Kidney (tissue), 22 donors: ENCODE measurements at places on chromosomes 6 and 20.

GRCh38 chr6:142376800-142377496 lies 75.1 kb downstream of the ADGRG6 start:
- peak; percentile 31 for DNase-seq

GRCh38 chr20:63748934-63749270 lies 9.3 kb downstream of the SLC2A4RG start:
- DNase-seq: no peak

GRCh38 chr6:152503546-152503945 lies 133.6 kb downstream of the SYNE1 start:
- no peak for DNase-seq

GRCh38 chr20:25049261-25050060 lies 8.5 kb downstream of the ACSS1 start:
- no peak for DNase-seq

GRCh38 chr20:59094576-59094975 lies 52.0 kb upstream of the PRELID3B start:
- DNase-seq: no peak

- peak; percentile 85 for DNase-seq
Measured at GRCh38 chr6:46491201-46491627, at the start of gene RCAN2. Gene RCAN2 (minus strand): TSS chr6:46491449.

DNA sequence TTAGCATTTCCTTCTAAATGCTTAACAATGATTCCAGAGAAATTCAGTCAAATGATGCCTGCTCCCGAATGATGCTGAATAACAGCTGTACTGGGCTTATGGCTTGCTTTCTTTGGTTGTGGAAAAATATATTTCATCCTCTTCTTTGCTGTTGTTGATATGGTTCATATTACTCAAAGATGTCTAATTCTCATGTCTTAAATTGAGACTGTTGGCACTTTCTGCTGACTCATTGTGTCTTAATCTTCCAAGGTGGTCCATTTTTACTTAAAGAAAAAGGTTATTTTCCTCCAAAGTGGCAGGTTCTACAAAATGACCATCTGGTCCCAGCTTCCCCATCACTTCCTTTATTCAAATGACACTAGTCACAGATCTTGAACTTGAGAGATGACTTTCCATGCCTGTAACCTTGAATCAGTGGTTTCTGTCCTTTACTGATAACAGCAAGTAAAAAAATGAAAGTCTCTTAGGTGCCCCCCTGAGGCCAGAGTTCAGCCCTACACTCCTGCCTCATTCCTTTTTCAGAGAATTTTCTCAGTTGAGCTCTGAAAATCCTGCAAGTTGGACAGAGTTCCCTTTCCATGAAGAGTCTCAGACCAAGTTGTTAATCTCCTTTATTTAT lies 6.9 kb downstream of the SNAP25 start:
- peak; percentile 3 for DNase-seq

DNA sequence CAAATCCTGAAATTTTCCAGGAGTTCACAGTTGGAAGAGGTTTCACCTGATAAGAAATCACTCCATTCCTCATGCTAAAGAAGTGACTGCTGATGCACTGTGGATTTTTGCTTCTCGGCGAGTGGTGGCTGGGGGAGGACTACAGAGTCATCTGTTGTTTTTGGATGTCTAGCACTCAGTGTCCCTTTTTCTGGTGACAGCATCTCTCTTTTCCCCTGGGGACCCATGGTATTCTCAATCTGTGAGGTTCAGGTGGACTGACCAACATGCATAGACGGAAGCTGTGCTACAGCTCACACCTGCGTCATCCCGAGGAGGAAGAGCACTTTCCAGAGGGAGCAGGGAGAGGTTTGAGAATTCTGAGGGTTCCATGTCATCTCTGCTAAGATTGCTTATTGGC lies 42.7 kb upstream of the ZNF831 start:
- no peak for DNase-seq

DNA sequence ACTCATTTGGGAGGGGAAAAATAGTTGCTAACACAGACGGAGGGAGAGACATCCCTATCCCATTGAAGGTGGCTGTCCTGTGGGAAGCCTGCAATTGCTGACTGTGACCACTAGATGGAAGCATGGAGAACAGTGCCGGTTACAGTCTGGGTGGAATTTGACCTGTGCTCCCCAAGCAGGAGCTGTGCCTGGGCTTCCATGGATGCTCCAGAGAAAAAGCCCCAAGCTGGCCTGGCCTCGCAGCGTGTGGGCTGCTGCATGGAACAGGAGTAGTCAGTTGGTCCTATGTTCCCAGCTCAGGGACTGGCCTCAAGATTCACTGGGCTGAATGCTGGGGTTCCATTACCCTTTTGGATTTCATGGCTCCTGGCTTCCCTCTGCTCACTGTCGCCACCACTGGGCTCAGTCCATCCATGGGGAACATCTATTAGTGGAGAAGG lies 116.3 kb upstream of the CHD6 start:
- peak; percentile 50 for DNase-seq

DNA sequence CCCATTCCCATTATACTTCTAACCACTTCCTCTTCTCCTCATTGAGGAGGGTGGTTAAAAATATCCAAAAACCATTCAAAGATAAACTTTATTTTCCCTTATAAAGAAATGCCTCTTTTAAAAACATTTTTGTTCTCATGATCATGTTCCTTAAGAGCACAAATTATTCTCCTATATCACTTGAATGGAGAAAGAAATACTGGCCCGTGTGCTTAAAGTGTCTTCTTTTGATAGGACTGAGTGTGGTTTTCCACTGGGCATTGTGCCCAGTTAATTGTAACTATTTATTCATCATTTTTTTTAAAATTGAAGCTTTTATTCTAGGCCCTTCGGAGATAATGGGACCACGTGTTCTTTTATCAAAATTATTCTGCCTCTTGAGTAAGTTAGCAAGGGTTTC lies 871.5 kb downstream of the QKI start:
- DNase-seq: no peak

- no peak for DNase-seq
Measured at GRCh38 chr6:14283600-14284235, 166.1 kb downstream of the CD83 start.

DNA sequence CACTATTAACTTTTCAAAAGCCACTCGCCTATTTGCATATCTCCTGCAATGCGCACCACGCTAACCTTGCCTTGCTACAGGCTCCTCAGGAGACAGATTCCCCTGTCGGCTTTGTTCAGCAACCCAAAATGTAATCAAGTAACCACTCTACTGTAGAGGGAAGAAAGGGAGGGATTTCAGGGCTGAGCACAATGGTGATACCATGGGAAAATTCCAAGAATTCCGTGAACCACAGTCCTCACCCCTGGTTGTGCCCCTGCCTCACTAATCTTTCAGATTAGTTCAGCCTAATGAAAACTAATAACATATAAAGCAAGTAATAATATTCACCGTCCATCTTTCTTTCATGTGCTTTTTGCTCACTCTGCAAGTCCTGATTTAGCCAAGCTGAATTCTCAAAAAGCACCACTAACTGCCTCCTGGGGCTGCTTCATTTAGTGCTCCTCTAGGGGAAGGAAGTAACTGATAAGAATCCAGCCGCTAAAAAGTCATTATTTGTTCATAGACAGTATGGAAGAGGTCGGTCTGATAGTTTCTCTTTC lies 6.6 kb downstream of the CITED2 start:
- DNase-seq: no peak

DNA sequence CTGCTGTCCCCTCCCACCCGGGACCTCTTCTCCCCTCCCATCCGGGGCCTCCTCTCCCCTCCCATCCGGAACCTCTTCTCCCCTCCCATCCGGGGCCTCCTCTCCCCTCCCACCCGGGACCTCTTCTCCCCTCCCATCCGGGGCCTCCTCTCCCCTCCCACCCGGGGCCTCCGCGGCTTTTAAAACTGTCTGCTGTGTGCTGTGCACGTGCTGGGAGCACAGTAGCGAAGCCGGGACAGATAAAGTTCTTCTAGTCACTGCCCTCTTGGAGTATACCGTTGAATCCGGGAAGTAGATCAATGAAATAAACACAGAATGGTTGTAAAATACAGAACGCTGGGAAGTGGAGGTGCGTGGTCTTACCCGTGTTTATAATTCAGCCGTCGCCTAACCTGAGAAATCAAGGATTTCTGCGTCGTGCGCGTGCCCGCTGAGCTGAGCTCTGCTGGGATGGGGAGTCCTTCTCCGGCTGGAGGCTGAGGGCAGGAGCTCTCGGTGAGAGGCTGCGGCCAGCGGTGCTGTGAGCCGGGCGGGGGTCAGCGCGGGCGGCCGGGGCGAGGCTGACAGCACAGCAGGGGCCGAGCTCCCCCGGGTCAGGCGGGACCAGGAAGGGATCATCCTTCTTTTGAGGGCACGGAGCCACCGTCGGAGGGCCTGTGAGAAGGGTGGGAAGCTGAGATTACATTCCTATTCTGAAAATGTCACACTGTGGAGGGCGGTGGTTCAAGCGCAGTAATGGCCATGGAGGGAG lies 19.6 kb upstream of the KIF25 start:
- no peak for DNase-seq

- DNase-seq: no peak
Measured at GRCh38 chr20:20525756-20526155, 157.9 kb downstream of the INSM1 start.

GRCh38 chr6:67908379-67908778 lies 726.7 kb upstream of the ADGRB3 start:
- no peak for DNase-seq

GRCh38 chr6:111011360-111012142 lies 29.7 kb downstream of the RPF2 start:
- no peak for DNase-seq

DNA sequence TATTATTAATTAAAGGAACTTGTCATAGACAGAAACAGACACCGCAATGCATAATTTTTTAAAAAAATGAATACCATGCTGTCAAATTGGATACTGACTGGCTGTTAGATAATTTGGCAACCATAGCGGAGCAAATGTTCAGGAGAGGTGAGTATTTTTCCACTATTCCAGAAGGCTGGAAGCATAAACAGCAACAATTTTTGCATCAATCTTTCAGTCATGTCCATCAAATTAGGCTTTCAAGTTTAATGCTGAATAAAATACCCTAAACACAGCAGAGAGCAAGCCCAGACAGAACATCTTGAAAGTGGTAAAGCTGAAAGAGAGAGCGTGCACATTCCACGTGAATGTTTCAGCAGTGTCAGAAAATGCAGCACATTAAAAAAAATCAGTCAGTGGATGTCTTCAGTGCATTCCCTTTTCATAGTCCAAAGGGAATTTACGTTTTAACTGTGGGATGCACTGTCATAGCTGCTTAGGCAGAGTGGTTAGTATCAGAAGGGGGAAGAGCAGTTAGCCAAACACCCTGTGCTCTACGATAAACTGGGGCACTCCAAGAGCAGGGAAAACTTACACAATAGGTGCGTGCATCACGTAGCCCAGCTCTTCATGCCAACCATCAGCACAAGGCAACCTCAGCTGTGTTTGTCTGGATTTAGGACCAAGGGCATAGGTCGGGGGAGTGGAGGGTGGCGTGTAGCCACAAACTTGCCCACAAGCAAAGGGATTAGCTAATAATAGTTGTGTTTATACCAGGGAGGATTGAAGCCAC lies 116.2 kb upstream of the STMND1 start:
- peak; percentile 1 for DNase-seq

- DNase-seq: no peak
Measured at GRCh38 chr20:14712302-14712739, 374.9 kb upstream of the FLRT3 start.

DNA sequence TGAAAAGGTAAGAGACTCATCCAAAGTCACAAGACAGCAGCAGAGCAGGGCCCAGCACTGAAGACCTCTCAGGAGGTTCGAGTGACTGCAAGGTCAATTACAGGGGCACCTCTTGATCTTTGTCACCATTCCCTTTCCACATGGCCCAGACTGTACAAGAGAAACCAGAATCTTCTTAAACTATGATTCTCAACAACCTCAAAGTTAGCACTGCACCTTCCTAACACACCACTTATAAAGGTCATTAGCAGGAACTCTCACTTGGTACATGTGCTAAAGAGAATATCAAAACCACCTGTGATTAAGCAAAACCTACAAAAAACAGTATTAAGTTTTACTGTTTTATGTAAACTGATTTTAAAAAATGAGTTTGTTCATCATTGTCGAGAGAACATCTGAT lies 70.2 kb downstream of the DTNBP1 start:
- DNase-seq: no peak

DNA sequence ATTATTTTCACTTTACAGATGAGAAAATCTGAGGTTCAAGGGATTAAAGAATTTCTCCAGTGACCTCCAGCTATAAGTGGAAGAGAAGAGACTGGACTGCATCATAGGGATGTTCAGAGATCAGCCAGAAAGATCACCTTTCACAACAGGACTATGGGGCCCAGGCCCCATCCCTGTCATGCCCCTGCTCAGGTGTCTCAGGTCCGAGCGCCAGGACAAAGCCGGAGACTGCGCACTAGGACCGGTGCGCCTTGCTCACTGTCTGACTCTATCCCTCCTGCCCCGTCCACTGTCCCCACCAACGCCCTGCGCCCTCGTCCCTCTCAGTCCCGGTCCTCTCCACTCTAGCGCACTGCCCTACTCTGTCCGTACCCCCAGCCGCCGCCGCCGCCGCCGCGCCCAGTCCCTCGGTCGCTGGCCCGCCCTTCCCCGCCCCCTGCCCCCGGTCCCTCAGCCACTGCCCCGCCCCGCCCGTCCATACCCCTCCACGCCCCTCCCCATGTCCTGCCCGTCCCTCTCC lies 521 bp upstream of the RAD21L1 start:
- DNase-seq: peak; percentile 17

DNA sequence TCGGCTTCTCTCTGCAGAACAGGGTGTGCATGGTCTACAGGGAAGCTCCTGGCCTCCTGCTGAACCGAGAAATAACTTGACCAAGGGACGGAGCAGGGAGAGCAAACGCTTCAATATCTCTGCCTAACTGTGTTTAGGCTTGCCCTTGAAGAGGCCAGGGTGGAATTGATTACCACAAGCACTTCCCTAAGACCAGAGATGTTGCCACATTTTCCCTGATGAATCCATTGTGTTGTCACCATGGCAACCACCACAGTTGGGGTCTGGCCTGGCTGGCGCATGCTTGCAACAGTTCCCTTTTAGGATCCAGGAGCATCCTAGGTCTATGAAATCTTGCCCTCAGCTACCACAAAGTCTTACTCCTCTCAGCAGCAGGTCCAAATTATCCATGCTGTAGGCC lies 213.5 kb upstream of the SULF2 start:
- no peak for DNase-seq

DNA sequence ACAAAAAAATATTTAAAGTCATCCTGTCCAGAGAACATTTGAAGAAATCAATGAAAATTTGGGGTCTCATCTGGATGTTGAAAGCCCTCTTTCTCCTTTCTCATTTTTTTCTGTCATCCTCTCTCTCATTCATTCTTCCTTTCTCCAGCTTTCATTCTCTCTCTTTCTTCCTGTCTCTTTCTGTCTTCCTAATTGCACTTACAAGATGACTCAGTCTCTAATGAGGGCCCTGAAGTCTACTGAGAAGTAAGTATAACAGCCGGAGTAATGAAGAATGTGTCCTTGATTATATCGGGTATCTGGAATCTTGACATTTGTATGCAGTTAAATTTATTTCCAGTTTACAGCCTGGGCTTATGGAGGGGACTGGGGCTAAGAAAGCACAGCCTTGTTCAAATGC lies 232.2 kb upstream of the SULF2 start:
- DNase-seq: no peak

DNA sequence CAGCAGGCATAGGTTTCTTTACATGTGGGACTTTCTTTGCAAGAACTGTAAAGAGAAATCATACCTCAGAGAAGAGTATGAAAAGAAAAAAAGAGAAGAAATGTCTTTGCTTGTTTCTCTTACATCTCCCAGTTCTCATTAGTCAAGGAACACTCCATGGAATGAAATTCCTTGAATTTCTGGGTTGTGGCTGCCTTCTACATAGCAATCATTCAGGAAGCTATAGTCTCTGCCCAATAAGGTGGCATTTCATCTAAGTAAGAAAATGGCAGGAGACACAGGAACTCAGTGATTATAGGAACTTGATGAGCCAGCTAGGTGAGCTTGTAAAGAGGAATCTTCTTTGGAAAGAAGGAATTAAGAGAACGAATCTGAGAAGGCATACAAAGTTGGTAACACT lies 197.0 kb upstream of the FKBP1C start:
- DNase-seq: no peak
